ENCODE measurements at places on chromosomes 13 and 19.

DNA sequence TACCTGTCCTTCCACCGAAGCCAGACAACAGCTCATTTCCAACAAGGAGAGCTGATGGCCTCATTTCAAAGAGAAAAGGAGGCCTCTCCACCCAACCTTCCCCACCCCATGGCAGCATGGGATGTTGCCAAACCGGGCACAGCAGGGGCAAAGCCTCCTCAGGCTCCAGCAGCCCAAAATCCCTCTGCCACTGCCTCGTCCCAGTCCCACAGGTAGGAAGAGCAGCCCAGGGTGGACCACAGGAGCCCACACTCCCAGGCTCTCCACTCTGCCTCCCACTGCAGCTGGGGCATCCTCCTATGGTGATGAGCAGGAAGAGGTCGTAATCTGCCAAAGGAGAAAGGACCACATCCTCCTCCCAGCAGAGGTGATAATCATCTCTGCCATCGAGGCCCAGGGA lies 50.9 kb downstream of the PEPD start:
- H3K27ac ChIP-seq, result no peak overlapping the region
- no peak for DNase-seq
- H3K27me3 ChIP-seq, result no peaks in the 10 kb centered on the region
- no peaks in the 10 kb centered on the region for H3K36me3 ChIP-seq
- H3K4me1 ChIP-seq, result no peaks in the 10 kb centered on the region
- no peak overlapping the region for H3K4me3 ChIP-seq

DNA sequence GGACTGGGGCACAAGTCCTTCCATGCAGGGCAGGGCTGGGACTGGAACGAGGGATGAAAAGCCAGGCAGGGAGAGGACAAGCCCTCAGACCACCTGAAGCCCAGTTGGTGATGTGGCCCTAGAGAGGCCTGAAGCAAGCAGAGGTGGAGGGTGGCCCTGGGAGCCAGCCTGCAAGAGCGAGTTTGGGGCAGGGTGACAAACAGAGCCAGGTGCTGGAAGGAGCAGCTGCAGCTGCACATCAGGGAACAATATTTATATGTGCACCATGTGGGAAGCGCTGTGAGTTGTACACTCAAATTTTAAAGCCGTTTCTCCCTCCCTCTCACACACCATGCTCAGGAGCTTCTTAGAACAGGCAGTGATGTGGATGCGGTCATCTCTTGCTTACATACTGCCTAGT lies 67.8 kb downstream of the FGF9 start:
- no peaks in the 10 kb centered on the region for H3K36me3 ChIP-seq
- H3K27me3 ChIP-seq, result no peaks in the 10 kb centered on the region
- H3K4me3 ChIP-seq, result no peak overlapping the region
- H3K27ac ChIP-seq, result no peak overlapping the region

DNA sequence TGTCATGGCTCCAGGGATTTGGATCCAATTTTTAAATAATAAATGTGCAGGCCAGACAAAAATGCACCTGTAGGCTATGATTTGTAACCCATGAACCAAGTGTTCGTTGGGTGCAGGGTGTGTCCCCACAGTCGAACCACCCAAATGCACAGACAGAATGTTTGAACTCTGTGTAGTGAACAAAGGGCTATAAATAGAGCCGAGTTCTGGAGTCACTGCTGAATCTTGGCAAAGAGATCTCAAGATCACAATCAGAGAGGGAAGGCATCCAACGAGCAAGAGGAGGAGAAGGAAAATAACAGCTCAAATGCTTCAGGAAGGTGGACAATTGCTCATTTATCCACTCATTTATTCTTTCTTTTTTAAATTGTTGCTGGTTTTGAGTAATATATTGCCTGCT lies 547.9 kb downstream of the FGF9 start:
- no peaks in the 10 kb centered on the region for H3K27me3 ChIP-seq
- no peaks in the 10 kb centered on the region for H3K36me3 ChIP-seq
- DNase-seq, result no peak
- H3K4me3 ChIP-seq, result no peak overlapping the region
- H3K4me1 ChIP-seq, result no peaks in the 10 kb centered on the region

- H3K27me3 ChIP-seq, result no peaks in the 10 kb centered on the region
- H3K4me3 ChIP-seq, result no peak overlapping the region
- H3K36me3 ChIP-seq, result no peaks in the 10 kb centered on the region
- no peak overlapping the region for H3K27ac ChIP-seq
These were observed 112.6 kb downstream of the STARD13 start for GRCh38 chr13:33172911-33173310.

DNA sequence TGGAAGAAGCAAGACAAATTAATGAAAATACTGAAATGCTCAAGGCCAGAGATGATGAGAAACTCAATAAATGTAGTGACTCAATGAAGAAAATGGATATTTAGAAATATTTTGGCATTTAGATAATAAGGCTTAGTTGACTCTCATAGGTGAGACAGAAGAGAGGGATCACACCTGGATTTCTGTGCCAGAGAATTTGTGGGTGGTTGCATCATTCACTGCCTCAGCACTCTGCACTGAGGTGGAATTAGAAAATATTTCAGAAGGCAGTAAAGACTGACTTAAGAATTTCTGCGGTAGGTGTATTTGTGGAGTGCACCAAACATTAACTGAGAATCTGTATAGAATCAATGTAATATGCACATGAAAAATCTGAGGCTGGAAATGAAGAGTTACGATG lies 848.3 kb upstream of the PCDH9 start:
- H3K27ac ChIP-seq, result no peak overlapping the region
- DNase-seq, result no peak
- H3K4me1 ChIP-seq, result no peaks in the 10 kb centered on the region
- H3K36me3 ChIP-seq, result no peaks in the 10 kb centered on the region
- no peaks in the 10 kb centered on the region for H3K27me3 ChIP-seq
